ENCODE measurements at places on chromosomes 6 and 20. TPM values are rescaled to one million over a fixed set of nuclear protein-coding genes. Genes with fewer than 3 reads are reported as not detected.

Gene MEI4
- total RNA-seq: 0.99 TPM

Gene PTK6
- 1.3 TPM for total RNA-seq

Gene GGTLC1
- total RNA-seq: not detected

Gene ZC3H12D
- 1.0 TPM for total RNA-seq

Gene XKR7
- total RNA-seq: 8.2 TPM
